Activated CD8-positive, alpha-beta memory T cell treated with anti-CD3 and anti-CD28 coated beads for 1 hour (primary cell): ENCODE measurements at places on chromosomes 2 and 18.

- no peak for DNase-seq
Measured at GRCh38 chr2:231917280-231918066, 8.7 kb downstream of the NPPC start.

- DNase-seq: no peak
Measured at GRCh38 chr2:71715951-71716696, 262.8 kb downstream of the DYSF start.

DNA sequence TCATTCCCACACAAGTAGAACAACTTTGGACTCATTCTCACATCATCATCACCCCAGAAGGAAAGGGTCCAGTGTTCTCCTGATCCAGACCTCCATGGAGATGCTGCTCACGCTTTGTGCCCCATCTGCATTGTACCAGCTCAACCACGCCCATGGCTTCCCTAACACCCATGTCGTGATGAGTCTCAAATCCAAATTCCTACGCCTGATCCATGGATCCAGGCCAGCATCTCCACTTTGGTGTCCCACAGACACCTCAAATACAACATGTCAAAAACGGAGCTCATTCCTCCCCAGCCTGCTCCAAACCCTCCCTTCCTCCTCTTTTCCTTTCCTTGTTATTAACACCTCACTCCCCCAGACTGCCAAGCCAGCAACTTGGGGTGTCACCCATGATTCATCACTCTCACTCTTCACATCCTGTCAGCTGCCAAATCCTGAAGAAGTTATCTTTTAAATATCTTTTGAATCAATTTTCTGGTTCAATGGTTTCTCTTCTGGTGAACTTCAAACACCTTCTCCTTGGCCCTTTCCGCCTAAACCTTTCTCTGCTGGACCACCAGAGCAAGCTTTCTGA is 30.2 kb upstream of the FAM124B start:
- DNase-seq: no peak

GRCh38 chr2:215750763-215751162 is 262.6 kb downstream of the MREG start:
- DNase-seq: no peak

GRCh38 chr2:23503682-23504081 is 118.7 kb downstream of the KLHL29 start:
- no peak for DNase-seq

- no peak for DNase-seq
Measured at GRCh38 chr2:74110537-74110936, 37.2 kb downstream of the BOLA3 start.

- no peak for DNase-seq
Measured at GRCh38 chr2:158359846-158360245, 96.7 kb downstream of the CCDC148 start.

DNA sequence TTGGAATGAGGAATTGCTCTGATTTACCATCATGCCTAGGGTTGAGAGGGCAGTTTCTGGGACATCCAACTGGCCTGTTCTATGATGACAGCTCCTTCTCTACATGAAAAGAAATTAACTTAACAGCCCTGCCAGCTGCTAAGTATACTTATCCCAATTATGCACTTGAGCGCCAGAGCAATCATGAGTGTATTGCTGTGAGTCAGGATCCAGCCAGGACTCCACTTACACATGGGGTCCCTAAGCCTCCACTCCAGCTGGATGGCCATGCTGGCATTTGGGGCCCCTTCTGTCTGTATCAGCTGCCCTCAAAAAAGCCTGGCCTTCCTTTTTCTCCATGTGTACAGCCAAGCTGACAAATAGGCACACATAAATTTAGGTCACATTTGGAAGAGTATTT is 481.9 kb downstream of the TMX3 start:
- no peak for DNase-seq

DNA sequence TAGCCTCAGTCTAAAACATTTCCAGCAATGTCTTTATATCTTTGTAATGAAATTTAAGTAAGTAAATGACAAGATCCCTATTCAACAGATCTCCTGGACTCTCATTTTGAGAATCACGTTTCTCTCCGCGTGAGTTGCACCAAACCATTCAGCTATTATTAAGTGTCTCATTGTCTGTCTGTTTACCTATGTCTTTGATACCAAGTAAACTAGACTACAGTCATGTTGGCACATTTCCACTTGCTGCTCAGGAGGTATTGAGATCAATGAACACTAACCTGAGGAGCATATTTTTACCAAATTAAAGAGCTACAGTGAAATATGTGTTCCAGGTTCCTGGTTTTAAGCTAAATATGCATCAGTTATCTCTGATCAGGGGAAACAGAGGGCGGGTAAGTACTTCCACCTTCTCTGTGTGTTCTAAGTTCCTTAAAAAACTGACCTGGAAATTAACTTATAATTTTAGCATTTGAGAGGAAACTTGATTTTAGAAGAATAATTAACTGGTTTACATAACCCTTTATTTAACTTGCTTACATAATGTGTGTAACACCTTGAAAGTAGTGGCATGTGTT is 125.8 kb downstream of the OSBPL6 start:
- no peak for DNase-seq
